ENCODE measurements at places on chromosomes 3 and 15.

GRCh38 chr3:82012775-82013174 is 251.3 kb upstream of the GBE1 start:
- DNase-seq: peak; percentile 0

- no peak for DNase-seq
These were observed 40.7 kb downstream of the CNOT10 start for GRCh38 chr3:32725721-32726120.

DNA sequence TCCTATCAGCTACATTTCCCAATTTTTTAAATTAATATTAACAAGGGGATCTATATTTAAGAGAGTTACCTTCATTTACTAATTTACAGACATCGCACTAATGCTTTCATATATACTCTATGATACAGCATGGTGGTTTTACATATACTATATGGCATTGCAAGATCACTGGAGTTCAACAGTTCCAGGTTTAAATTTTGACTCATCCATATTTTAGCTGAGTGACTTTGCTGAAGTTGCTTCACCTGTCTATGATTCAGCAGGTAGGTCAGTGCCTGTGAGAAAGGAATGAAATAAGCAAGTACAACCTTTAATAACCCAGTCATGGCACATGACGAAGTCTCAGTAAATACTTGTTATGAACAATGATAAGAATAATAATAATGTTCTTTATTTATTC is 211.1 kb downstream of the P3H2 start:
- no peak for DNase-seq

DNA sequence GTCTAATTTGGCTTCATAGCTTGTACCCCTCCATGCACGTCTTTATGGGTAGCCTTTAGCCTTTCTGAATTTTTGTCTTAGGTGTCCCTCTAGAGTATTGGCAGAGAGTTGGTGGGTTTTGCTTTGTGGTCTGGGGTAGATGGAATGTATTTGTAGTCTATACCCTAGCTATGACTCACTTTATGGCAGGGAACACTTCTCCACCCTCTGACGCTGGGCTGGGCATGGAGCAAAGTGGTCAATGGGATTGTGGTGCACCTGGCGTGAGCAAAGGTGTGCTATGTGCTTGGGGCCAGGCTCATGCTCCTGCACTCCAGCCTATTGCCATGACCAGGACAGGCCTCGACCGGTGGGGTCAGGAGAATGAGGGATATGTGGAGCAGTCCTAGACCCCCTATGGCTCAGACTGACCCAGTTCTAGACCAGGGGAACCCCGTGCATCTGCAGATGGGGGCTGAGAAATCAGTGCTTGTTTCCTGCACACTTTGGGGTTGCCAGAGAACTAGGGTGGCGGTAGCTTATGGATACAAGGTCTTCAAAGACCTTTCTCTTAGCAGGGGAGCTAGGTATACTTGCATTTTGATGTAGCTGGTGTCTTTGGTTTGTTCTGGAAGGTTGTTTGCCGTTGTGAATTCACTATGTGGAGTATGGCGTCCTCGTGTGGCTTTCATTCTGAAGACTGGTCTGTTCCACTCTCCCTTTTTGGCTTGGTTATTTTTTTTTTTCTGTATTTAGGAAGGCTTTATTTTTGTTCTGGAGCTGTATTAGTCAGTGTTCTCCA is 49.4 kb upstream of the RPL32 start:
- DNase-seq: no peak

DNA sequence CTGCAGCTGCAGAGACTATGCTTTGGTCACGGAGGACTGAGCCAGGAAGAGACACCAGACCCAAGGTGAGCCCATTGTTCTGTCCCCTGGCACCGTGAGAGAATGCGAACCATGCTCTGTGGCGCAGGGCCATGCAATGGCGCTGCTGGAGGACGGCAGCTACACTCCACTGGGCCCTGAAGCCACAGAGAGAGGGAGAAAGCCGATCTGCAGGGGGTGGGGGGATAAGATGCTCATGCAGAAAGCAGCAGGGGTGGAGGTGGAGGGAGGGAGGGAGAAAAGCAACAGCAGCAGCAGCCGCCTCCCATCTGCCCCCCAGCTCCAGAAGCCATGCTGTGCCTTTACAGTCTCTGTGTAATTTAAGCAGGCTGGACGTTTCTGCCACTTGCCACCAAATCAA is 5.3 kb downstream of the BDH1 start:
- no peak for DNase-seq

DNA sequence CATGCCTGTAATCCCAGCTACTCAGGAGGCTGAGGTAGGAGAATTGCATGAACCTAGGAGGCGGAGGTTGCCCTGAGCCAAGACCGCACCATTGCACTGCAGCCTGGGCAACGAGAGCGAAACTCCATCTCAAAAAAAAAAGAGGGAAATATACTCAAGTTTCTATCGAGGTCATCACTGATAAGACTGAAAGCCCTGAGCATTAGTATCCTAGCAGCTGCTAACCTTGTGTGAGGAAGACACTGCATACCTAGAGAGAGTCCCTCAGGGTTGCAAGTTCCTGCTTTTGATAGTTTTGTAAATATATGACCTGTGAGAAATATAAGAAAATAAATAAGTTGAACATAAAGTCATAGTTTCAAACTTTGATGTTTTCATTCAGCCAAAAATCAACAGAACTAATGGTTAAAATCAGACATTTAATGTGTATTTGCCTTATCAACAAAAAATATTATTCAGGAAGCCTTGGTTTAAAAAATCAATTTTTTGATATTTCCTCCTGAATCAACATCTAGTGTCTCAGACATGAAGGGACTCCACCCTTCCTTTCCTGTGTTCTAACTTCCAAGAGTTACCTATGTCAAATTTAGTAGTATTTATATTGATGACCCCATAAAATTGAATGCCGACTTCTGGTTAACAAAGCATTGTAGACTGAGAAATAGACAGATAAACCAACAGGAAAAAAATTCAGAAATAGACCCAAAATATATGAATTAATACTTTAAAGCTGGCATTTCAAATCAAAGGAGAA is 19.8 kb upstream of the USP3 start:
- no peak for DNase-seq

DNA sequence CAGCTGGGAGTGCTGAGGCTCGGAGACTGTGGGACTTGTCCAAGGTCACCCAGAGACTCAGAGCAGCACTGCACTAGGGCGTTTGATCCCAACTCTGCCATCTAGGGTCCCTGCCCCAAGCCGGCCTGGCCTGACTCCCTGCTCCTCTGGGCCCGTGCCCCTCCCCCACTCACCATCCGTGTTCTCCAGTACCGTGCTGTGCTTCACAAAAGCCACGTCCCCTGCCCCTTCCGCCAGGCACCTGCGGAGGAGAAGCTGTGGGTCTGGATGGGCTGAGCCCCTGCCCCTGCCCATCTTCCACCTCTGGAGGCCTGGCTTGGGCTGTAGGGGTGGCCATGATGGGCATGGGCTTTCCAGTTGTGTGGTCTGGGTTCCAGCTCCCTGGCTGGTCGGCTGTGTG is 8.4 kb downstream of the MELTF start:
- DNase-seq: no peak

DNA sequence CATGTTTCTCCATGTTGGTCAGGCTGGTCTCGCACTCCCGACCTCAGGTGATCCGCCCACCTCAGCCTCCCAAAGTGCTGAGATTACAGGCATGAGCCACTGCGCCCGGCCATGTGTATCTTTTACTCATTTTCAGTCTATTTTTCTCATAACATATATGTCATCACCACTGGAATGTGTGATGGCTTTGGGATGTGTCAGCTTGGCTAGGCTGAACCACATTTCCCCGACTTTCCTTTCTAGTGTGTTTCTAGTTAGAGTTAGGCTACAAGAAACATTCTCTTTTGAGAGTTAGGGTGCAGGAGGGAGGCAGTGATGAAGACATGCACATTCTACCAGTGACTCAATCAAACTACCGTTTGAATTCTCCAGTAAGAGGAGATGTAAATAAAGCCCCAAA is 444.9 kb upstream of the THBS1 start:
- DNase-seq: no peak

GRCh38 chr15:70505411-70505919 is 257.9 kb downstream of the UACA start:
- peak; percentile 78 for DNase-seq

DNA sequence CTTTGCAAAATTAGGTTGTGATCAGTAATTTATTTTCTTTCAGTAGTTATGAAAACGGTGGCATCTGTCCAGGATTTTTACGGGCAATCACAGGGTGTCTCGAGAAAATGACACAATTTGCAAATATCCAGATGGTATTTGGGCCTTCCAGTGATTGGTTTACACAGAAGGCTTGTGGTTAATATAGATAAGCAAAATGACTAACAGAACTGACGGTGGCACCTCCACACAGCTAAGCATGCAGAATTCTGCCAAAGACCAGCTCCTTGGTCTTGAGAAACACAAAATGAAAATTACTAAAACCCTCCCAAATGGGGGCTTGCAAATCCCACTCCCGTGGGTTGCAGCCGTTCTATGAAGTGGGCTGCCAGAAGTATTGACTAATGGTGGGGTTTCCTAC is 5.5 kb downstream of the ARHGEF3 start:
- DNase-seq: no peak

DNA sequence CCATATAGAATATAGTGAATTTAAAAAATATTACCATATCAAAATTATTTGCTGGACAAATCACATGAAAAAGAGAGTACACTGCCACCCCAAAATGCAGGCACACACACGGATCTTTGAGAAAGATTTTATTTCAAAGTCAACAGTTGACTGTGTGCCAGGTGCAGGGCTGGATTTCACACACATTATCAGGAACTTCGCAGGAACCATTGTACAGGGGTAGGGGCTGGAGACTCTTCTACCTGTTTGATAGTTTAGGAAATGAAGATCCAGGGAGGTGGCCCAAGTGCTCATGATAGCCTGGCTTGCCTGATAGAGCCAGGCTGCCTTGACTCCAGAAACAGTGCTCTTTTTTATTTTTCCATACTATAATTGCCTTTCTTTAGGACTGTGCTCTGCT is 54.2 kb downstream of the IL1RAP start:
- no peak for DNase-seq

- no peak for DNase-seq
These were observed 170.2 kb upstream of the TPRG1 start for GRCh38 chr3:189001559-189001958.

DNA sequence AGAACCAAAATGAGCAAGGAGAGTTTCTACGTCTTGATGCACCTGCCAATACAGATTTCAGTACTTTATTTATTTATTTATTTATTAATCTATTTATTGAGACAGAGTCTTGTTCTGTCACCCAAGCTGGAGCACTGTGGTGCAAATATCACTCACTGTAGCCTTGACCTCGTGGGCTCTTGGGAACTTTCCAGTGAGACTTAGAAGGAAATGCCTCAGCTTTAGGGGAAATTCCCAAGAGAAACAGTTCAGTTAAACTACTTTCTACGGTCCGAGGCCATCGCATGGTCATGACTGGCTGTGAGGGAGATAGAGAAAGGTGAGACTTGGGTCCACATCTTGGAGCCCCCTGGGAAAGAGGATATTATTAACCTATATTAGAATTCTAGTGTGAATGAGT is 47.0 kb upstream of the HERC1 start:
- DNase-seq: no peak

DNA sequence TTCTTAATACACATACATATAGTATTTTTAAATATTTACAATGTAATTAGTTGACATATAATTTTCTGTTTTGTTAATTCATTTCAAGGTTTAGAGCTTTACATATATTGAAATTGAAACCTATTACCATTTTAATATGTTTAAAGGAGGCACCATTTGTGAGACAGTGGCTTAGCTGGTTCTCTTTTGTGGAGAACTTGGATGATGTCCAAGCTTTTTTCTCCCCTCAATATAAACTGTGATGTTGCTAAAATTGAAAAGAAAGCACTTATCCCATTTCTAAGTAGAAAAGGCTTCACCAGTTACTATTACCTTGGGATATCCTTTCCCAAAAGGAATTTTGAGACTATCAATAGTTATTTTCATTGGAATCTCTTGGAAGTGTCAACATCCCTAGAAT is 707.2 kb downstream of the NTRK3 start:
- no peak for DNase-seq

GRCh38 chr15:100862162-100862561 is 17.5 kb upstream of the ALDH1A3 start:
- DNase-seq: no peak

GRCh38 chr3:168088106-168088720 is 7.5 kb downstream of the GOLIM4 start:
- peak; percentile 64 for DNase-seq

- peak; percentile 33 for DNase-seq
These were observed 44.2 kb downstream of the SMAD6 start for GRCh38 chr15:66746231-66746605.

DNA sequence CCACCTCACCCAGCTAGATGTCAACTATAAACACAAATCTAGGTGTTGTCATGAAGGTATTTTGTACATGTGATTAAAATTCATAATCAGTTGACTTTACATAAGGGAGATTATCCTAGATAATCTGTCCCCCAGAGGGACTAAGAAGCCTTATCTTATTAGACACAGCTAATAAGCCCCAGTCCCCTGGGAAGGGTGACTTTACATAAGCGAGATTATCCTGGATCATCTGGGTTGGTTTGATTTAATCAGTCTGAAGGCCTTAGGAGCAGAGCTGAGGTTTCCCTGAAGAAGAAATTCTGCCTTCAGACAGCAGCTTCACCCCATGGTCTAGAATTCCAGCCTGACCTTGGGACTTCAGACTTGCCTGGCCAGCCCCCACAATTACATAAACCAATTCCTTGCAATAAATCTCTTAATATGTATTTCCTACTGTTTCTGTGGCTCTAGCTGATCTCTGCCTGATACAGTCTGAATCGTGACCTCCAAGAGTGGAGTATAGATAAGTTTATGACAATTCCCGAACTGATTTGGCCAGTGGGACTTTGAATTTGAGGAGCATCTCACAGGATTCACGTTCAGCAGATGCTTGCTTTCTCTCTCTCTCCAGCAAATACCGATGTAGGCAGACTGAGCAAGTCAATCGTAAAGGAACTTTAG is 66.5 kb downstream of the MRPL46 start:
- DNase-seq: no peak

- DNase-seq: no peak
These were observed 50.9 kb downstream of the DPH6 start for GRCh38 chr15:35495080-35495479.

DNA sequence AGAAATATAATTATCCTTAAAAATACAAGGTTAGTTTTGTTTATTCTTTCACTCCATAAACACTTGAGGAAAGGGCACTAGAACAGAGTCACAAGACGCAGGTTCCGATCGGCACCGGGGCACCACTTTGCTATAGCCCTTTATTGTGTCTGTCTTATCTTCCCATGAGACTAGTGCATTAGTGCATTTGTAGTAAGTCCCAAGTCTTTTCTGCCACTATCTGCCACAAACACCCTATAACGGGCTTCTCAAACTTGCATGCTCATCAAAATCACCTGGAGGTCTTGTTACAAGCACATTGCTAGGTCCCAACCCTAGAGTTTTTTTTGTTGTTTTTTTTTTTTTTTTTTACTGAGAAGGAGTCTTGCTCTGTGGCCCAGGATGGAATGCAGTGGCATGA is 213.1 kb downstream of the FOXP1 start:
- DNase-seq: no peak

DNA sequence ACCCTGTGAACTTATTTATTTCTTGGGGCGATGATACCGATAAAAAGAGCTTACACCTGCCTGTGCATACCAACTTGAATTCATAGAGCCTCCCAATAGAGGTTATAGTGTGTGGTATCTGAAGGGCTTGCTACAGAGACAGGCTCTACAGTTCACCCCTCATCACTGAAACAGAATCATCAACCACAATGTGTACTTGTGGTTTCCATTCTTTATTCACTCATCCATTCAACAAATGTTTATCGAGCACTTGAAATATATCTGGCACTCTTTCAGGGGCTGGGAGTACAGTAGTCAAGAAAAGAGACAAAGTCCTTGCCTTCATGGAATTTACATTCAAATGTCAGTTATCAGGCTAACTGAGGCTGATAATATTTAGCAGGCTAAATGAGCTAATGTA is 134.4 kb upstream of the SKOR1 start:
- DNase-seq: no peak
